ENCODE measurements at places on chromosomes 2 and 18.

DNA sequence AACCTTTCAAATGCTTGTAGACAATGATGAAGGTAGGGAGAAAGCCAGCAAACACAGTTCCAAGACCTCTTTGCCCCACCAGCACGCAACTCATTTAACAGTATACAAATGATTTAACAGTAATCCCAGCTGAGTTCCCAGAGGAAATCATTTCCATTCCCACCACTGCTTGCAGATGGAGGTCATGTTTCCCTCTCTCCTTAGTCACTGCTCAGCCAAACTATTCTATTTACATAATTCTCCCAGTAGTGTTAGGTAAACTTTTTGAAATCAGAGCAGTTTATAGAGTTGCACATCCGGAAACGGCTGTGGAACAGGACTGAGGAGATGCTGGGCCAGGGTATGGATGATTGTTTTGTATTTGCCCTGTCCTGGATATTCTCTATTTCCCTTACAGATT lies 328.5 kb downstream of the FIGN start:
- no peak for DNase-seq

- no peak for DNase-seq
Measured at GRCh38 chr2:54724560-54725342, 1.3 kb downstream of the EML6 start.

- DNase-seq, result no peak
Measured at GRCh38 chr2:76008001-76008702, 297.4 kb upstream of the GCFC2 start.

DNA sequence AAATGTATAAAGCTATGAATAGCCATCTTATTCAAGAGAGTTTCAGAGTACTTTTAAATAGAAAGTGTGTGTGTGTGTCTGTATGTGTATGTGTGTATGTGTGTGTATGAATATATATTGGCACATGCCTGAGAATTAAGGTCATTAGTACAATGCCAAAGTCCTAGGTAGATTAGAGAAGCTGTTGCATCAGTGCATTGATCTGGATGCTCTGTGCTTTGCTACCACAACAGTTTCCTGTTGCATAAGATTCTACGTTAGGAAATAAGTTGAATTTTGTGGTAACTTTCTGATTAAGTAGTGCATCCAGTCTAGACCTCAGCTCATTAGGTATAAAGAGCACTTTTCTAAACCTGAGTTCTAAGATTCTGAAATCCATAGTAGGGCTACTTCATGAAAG lies 1102.8 kb upstream of the KLHL29 start:
- DNase-seq, result no peak

GRCh38 chr2:241952816-241953215 lies 83.3 kb downstream of the RTP5 start:
- DNase-seq, result no peak

DNA sequence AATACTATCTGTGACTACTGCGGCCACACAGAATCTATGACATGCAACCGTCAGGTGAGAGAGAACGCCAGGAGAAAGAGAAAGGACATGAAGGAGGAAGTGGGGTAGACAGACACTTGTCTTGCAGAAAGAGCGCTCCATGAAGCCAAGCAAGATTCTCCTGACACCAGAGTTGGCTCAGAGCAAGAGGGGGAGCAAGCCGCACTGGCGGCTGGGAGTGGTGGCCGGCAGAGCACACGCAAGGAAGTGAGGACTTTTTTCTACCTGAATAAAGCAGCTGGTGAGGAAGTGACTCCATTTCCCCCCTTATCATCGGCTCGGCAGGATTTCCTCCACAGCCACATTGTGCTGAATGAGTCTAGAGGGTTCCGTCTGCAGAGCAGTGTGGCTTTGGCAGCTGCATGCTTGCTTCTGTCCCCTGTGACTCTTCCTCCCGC lies 181.6 kb downstream of the BCL2 start:
- DNase-seq, result no peak

DNA sequence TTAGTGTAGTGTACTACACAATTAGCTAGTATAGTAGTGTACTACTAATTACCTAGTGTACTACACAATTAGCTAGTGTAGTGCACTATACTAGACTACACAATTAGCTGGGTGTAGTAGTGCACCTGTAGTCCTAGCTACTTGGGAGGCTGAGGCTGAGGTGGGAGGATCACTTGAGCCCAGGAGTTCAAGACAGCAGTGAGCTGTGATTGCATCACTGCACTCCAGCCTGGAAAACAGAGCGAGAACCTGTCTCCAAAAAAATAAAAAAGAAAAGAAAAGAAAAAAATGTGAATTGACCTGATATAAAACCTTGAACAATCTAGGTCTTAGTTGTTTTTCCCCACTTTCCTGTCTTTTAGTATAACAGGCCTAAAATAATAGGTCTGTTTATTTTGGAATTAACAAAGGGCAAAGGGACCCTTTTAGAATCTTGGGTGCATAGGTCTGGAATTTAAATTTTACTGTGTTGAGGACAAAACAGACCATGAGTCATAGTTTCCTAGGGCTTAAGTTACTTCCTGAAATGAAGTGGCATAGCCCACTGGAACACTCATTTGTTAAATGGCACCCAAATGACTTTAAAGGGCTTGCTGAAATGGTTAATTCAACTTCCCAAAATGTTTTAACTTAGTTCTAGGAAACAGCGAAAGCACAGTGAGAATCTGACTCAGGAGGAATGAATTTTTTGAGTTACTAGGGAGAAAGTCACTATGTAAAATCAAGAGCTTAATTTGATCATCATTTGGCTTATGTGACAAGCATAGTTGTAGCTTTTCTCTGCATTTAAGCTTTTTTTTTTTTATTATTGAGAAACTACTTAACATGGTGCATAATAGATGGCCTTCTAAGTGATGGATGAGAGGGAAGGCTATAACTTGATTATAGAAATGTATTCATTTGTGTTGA lies 50.7 kb upstream of the ARL5A start:
- no peak for DNase-seq

DNA sequence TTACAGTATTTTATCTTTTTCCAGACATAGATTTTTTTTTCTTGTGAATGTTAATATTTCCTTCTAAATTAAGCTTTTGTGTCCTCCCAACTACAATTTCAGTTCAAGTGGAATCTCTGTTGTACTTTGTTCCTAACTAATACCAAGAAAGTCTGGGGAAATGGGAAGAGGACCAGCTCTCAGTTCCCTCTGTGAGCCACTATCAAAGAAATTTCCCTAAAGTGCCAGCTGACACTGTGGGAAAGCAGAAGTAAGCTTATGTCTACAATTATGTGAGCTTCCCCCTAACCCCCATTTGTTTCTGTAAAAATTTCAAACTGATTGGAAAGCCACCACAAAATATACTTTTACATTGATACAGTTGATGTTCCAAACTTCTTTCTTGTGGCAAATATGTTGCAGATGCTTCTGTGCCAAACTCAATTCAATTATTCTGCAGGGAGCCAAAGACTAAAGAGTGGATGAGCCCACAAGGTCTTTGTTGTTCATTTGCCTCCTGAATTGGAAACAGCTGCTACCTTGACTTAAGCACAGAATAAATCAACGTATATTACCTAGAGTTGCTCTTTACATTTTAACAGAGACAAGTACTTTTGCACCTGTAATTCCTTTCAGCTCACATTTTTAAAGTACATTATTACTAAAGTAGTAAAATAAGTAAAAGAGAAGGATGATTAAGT lies 306.6 kb downstream of the PTH2R start:
- DNase-seq, result no peak

DNA sequence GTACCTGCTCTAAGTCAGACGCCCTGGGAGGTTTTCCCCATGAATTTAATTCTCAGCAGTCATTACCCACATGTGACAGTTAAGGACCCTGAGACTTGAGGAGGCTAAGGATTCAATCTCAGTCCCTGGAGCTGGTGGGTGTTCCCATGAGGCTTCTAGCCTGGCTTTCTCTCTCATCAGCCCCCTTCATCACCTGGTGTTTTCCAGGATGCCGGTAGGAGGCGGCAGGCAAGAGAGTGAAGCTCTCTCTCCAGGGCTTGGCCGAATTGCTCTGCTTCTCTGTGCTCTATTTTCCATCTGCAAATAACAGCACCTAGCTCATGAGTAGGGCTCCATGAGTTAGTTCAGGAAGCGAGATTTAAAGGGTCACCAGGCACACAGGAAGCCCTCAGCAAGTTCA lies 241.9 kb downstream of the PTPRM start:
- DNase-seq, result no peak

DNA sequence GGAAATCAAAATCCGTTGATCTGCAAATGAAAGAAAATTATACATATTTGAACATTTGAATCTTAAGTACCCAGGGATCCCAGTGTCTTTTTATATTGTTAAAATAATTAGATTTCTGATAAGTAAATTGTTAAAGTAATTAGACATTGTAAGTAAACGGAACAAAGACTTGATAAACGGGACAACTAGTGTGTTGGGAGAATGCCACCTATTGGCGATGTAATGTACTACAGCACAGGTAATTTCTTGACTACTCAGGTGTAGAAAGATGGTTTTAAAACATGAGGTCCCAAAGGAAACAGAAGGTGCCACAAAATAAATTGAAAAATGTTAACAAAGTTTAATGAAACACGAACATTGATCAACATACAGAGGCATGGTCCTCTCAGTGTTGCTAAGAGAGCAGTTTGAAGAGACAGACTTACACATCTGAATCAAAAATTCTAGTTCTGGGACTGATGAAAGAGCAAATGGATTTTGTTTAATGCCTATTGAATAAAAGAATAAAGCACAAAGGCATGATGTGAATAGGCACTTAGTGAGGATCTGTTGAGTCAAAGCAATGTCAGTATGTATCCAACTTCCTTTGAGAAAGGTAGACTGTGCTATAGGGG lies 103.4 kb upstream of the RASGRP3 start:
- no peak for DNase-seq

DNA sequence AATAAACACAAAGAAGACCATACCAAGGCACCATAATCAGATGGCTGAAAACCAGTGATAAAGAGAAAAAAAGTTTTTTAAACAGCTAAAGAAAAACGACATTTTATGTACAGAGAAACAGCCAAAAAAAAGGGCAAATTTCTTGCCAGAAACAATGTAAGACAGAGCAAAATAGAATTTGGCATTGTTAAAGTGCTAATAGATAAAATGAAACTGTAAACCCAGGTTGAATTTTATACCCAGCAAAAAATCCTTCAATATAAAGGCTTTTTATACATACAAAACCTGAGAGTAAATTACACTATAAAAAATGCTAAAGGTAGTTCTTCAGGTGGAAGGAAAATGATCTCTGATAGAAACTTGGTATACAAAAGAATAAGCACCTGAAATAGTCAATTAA lies 45.7 kb downstream of the FAM117B start:
- no peak for DNase-seq

DNA sequence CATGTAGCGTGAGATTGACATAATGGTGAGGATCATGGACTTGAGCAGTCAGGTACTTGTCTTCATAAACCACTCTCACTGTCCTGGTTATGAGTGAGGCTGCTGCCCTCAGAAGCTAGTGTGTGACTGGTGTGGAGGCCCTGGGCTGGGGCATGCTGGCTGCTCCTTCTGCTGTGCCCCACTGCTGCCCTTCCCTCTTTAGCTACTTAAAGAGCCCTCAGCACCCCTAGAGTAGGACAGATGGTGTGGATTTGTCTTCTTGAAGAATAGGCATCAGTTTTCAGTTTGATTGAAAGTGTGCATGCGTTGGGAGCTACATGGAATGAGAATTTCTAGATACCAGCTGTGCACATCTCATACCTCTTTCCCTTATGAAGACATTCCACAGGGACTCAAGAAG lies 15.4 kb downstream of the CPLX4 start:
- no peak for DNase-seq

DNA sequence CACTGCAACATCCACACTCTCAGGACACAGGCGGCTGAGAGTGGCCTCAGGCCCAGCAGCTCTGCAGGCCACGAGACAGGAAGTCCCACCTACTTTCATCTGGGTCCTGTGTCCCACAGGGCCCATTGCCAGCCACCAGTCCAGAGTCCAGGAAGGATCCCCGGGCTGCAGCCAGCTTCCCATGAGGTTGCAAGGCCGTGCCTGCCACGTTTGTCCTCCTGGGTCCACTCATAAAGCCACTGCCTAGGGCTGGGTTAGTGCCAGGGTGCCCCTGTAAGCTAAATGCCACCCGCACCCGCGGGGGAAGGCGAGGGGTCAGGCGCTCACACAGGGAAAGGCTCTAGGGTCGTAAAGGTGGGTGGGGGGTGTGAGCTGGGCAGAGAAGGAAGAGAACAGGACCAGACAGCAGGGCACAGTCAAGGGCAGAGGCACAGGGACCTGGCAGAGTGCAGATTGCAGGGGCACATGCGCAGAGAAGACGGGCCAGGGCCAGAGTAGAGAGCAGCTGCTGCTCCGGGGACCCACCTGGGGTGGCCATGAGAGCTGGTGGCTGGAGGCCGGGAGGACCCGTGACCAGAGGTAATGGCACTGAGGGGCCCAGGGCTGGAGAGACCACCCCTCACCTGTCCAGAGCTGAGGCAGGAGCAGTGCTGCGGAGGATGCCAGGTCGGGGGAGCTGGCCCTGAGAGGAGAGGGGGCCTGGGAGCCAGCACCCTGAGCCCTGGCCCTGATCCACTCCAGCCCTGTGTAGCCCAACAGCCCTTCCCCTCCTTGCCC lies 8.0 kb downstream of the AGXT start:
- DNase-seq, result no peak

GRCh38 chr2:44191739-44192138 lies 23.1 kb downstream of the PPM1B start:
- DNase-seq, result no peak

DNA sequence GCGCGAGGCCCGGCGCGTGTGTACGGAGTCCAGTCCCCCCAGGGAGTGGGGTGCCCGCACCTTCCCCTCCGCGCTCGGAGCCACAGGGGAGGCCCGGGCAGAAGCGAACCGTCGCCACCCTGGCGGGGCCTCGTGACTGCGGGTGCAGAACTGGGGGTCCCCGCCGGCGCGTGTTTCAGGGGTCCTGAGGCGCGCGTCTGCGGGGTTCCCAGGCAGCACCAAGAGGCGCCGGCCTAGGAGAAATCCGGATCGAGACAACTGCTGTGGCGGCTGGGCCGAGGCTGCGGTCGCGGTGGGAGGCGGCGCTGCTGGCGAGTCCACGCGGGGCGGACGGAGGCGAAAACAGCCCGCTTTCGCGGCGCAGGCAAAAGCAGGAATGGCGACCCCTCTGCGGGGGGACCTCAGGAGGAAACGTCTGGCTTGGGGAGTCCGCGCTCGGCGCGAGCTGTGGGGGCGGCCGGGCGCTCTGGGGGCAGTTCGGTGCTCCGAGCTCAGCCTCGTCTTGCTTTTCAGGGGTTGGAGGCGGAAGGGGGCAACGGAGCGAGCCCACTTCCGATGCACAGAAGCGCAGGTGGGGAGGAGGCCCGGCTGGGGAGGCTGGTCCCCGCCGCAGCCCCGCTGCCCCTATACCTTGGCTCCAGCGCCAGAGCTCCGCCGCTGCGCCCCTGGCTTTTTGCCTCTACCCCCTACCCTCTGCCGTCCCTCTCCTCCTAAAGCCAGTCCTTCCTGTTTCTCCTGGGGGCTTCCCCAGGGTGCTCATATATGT lies 81.5 kb upstream of the LDLRAD4 start:
- DNase-seq, result no peak

DNA sequence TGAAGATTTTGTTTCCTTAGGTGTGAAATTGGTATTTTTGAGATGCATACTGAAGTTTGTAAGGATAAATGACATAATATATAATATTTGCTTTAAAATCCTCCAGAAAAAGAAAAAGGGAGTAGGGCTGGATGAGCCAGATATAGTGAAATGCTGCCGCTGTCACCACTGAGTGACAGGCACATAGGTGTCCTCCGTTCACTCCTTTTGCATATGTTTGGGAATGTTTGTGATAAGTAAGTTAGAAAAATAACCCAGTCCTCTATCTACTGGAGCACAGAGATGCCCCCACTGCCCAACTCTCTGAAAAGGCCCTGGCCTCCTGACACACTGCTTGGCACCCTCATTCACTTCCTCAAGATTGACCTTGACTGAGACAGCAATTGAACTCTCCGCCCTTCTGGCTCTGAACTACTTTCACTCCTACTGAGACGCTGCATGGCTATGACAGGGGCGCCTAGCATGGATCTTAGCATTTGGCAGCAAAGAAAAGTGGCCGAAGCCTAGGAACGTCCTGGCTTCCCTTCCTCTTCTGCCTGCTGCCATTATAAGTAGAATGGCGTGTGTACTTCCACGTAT lies 10.1 kb downstream of the ID2 start:
- no peak for DNase-seq

Data from astrocyte of the cerebellum (primary cell).